ENCODE measurements at places on chromosomes 16 and 17.
A peak's percentile ranks its signal among the peaks of the same experiment; 100 is the strongest.

DNA sequence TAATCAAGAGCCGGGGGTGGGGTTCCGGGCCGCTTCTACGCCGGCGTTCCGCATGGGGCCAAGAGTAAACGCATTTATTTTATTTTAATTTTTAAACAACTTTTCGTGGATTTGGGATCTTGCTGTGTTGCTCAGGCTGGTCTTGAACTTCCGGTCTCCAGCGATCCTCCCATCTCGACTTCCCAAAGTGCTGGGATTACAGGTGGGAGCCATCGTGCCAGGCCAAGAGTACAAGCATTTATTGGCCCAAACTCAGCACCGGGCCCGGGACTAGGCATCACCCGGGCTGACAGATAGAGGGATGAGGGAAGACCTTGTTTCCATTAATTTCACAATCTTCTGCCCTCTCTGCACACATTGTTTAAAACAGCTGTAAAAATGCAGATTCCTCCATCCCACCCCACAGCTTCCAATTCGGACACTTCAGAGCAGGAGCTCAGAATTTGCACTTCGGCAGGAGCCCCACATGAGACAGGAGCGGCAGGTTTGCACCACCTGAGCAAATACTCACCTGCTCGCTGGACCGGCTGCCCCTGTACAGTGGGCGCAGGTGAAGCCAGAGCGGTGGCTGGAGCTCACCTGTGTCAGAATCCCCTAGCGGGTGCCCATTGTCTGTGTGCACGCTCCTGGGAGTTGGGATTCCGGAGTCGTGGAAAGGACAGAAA is 663 bp upstream of the GINS2 start:
- peak; percentile 79 for DNase-seq

- DNase-seq: no peak
Observed at GRCh38 chr16:65312071-65312470, 190.2 kb upstream of the CDH11 start.

DNA sequence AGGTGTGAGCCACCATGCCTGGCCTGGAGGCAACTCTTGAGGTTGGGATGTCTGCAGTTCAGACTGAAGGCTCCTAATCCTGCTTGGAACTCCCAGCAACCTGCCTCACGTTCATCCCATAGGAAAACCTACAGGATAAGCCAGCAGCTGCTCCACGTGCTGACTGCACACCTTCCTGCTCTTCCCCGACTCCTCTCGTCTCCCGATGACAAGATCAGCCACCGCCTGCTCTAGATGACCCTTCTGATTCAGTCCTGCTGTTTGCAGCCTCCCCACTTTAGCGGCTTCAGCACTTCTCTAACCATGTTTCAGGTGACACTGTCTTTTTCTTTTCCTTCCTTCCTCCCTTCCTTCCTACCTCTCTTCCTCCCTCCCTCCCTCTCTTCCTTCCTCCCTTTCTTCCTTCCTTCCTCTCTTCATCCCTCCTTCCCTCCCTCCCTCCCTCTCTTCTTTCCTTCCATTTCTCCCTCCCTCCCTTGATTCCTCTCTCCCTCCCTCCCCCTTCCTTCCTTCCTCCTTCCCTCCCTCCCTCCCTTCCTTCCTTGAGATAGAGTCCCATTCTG is 61.8 kb downstream of the EMP2 start:
- DNase-seq: no peak

- no peak for DNase-seq
Observed at GRCh38 chr16:54821731-54822130, 108.9 kb upstream of the IRX5 start.

GRCh38 chr17:33572615-33573014 is 279.5 kb upstream of the ASIC2 start:
- DNase-seq: no peak

DNA sequence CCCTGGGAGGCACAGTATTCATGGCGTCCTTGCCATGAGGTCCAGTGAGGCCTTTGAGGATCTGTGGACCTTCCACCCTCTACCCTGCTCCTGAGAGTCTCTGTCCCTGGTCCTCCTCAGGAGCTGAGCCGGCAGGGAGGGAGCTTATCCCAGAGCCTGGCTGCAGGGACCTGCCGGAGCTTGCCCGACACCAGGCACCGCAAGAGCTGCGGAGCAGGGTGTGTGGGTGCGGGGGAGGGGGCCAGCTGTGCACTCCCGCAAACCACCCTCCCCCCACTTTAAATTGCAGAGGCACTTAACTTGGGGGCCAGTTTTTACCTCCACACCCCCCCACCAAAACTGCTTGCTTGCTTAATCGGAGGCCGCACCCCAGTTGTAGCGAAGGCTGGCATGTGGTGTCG is 609 bp upstream of the ZNF750 start:
- DNase-seq: no peak

GRCh38 chr17:78105101-78105500 is 23.5 kb downstream of the TMC6 start:
- no peak for DNase-seq

GRCh38 chr16:31090540-31090939 is 1.8 kb upstream of the PRSS53 start:
- no peak for DNase-seq

DNA sequence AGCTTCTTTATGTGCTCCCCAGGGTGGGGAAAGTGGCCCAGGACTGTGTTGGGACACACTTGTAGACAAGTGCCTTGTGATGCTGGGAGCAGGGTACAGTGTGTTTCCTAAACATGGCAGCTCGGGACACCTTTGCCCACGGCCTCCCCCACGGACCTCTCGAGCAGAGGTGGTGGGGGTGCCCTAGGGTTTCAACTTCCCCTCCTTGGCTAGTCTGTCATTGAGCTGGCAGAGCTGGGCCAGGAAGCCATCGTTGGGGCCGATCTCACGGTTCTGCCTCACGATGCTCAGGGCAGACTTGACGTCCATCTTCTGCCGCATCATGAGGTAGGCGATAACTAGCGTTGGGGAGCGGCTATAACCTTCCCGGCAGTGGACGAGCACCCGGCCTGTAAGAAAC is 9.4 kb downstream of the DUSP3 start:
- DNase-seq: no peak

GRCh38 chr16:9837481-9837880 is 344.7 kb downstream of the GRIN2A start:
- no peak for DNase-seq

DNA sequence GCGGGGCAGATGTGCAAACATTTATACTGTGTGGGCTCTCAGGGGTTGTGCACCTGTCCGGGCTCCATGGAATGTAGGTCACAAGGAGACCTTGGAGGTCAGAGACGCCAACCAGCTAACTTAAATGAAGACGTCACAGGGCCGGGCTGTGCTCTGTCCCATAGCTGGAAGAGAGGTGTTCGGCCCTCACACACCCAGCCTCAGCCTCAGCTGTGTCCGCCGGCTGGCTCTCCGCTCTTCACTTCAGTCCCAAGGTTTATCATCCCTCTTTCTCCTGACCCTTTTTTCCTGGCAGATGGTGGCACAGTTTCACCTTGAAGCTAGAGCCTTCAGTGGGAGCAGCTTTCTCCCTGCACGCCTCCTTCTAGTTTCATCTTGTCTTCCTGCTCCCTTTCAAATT is 6.0 kb upstream of the RBFOX3 start:
- DNase-seq: no peak

- DNase-seq: no peak
Observed at GRCh38 chr16:15581127-15581815, 61.7 kb downstream of the MARF1 start.

DNA sequence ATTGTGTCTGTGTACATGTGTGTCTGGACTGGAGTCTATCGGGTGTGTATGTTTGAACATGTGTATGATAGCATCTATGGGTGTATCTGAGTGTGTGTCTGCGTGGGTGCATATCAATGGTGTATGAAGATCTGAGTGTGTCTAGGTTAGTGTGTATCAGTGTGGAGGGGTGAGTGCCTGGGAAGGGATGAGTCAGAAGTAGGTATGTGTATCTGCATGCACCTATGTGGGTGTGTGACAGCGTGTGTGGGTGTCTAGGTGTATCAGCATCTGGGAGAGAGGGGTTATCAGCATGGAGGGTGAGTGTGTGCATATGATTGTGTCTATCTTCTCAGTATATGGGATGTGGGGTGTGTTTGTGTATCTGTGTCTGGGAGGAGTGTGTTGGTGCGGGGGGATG is 58.2 kb upstream of the LHX1 start:
- DNase-seq: no peak

DNA sequence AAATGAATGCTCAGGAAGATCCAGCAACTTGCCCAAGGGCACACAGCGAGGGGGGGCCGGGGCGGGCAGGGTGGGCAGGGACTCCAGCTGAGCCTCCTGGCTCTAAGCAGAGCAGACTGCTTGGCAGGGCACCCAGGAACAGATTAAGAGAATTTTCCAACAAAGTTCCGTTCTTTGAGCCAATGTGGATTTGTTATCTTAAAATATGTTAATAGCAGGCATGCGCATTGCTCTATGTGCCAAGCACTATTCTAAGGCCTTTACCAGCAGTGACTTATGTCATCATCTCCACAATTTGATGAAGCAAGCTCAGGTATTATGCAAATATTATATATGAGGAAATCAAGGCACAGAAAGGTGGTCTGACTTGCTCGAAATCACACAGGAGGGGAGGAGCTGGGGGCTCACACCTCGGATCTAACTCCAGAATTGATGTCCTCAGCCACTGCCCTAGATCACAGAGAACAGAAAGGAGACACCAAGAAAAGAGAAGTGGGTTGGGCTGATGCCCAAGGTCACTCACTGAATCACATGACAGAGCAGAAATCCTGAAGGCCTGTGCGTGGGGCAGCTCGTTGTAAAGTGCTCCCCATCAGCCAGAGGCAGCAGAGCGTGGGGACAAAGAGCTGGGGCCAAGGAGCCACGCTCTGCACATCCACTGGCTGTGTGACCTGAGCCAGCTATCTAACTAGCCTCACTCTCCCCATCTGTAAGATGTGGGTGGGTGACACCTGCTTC is 23.2 kb upstream of the MEAK7 start:
- no peak for DNase-seq

DNA sequence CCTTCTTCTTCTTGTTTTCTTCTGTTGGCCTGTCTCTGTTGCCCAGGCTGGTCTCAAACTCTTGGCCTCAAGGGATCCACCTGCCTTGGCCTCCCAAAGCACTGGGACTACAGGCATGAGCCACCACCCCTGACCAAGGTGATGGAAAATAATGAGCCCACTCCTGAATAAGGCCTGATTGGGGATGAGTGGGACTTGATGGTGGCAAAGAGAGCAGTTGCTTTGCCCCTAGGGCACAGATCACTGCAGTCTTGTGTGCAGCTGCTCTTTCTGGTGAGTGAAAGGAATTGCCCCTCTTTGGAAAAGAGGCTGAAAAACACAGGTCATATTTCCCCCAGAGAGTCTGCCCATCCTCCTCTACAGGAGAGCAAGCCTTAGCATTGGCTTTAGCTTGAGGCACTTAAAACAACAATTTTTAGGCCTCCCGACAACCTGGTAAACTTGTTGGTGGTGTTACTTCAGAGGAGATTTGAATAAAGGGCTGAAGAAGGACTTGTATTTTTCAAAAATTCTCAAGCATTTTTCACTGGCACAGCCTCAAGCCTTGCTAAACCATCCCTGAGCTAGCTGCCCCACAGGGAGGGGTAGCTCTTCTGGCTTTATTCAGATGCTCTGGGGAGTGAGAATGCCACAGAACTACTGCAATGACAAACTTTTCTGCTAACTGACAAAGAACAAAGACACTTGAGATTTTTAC is 6.1 kb upstream of the PDP2 start:
- no peak for DNase-seq

- no peak for DNase-seq
Observed at GRCh38 chr17:33131620-33132019, 140.0 kb downstream of the SPACA3 start.

DNA sequence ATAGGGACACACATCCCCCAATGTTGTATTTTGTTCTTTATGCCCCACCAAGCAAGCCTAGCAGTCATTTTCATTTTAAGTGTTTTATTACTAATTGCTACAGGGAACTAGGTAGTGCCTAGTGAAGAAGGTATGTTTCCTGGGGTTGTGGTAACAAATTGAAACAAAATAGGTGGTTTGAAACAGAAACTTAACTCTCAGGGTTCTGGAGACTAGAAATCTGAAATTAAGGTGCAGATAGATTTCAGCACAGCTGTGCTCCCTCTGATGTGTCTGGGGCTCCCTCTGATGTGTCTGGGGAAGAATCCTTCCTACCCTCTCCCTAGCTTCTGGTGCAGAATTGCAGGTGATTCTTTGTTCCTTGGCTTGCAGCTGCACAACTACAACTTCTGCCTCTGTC is 390.1 kb downstream of the ZFHX3 start:
- no peak for DNase-seq

- DNase-seq: no peak
Observed at GRCh38 chr16:67198238-67198734, 645 bp upstream of the ELMO3 start.

DNA sequence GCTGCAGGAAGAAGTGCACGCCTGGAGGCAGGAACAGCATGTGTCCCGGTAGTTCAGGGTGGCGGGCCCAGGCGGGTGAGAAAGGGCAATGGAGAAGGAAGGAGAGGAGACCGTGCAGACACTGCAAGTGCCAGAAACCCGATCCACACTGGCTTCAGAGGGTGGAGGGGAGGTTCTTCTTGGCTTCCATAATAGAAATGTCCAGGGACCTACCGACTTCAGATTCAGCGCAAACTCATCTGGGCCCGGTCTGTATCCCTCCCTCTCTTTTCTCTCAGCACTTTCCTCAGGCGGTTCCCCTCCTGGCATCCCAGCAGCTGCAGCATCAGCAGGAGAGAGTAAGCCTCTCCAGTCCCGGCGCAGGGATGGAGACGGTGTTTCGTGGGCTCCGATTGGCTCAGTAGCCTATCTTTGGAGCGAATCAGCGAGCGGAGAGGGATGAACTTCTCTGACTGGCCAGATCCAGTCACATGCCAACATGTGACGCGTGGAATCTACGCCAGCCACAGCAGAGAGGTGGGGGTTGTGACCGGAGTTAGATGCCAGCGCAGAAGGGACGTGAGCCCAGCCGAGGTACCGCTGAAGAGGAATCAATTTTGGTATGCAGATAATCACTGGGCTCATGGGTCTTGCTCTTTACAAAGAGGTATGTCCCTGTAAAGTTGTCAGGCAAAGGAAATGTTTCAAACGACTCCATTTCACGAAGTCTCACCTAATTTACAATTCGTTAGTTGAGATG is 1.9 kb upstream of the PRPSAP2 start:
- peak; percentile 83 for DNase-seq

- DNase-seq: peak; percentile 12
Observed at GRCh38 chr17:70709596-70709995, 540.3 kb downstream of the KCNJ2 start.

GRCh38 chr16:14121142-14121541 is 50.0 kb downstream of the MRTFB start:
- no peak for DNase-seq

DNA sequence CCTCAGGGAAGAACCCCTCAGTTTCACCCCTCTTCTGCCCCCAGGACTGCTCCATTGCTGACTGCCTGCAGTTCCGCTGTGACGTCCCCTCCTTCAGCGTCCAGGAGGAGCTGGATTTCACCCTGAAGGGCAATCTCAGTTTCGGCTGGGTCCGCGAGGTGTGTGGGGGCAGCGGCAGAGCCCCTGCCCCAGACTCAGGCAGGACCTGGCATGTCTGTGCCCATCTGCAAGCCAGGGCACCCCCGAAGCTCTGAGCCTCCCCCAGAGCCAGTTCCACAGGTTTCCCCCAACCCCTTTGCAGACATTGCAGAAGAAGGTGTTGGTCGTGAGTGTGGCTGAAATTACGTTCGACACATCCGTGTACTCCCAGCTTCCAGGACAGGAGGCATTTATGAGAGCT is 4.4 kb downstream of the COX6A2 start:
- no peak for DNase-seq
